T-helper 2 cell treated with Interferon-gamma antibody and Interleukin-4, amounts not matched to agents 5 μg/mL and 100 μg/mL, for 36 hours (primary cell): ENCODE measurements at places on chromosomes 6 and 20.

DNA sequence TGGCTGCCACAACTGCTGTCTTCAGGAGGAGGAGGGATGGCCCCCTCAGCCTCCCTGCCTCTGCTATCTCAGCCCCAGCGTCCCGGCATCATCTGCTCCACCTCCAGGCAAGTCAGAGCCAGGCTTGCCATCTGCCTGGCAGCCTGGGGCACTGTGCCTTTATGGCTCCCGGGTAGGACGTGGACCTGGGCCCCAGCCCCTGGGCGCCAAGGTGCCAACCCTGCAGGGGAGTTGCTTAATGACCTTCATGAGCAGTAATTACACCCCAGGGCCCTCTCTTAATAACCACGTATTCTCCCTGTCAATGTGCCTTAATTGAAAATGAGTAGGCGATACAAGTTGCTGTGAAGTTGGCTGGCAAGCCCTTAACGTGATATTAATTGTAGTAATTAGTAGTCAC is 122.1 kb upstream of the MLN start:
- no peak for DNase-seq
- H3K27ac ChIP-seq: no peak overlapping the region
- peaks cover 2% of the 10 kb centered on the region for H3K4me1 ChIP-seq
- peaks cover 10% of the 10 kb centered on the region for H3K27me3 ChIP-seq
- H3K4me3 ChIP-seq: no peak overlapping the region
- H3K36me3 ChIP-seq: no peaks in the 10 kb centered on the region

DNA sequence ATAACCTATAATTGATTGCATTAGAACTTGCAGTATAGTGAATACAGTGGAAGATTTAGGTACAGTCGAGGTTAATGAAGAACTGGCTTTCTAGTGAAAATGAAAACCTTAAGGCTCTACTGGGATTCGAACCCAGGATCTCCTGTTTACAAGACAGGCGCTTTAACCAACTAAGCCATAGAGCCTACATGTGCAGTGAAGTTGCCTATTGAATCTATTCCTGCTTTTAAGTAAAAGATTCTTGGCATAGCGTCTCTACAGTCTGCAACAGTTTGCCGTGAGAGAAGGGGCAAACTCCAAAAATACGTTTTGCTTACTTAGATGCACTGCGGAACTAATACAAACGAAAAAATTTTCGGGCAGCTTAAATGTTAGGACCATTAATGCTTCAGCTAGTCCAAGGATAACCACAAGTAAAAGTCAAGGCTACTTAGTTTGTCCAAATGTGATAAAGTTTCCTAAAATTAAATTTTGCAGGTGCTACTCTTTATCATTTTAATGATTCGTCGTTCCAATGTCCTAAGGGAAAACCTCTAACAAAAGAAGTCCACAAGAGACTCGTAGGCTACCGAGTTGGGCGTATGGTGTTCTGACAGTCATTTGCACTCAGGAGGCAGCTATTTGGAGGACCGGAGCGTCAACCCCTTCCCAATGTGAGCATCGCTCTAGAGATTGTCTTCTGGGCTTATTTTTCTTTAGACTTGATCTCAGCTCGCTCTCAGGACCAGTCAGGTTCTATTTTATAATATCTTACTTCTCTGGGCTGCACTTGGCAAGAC is 31.3 kb upstream of the ZSCAN23 start:
- H3K4me1 ChIP-seq: peaks cover 16% of the 10 kb centered on the region
- H3K27ac ChIP-seq: no peak overlapping the region
- peak overlapping the region; percentile 72 for H3K4me3 ChIP-seq
- DNase-seq: peak; percentile 10
- peaks cover 62% of the 10 kb centered on the region for H3K27me3 ChIP-seq

DNA sequence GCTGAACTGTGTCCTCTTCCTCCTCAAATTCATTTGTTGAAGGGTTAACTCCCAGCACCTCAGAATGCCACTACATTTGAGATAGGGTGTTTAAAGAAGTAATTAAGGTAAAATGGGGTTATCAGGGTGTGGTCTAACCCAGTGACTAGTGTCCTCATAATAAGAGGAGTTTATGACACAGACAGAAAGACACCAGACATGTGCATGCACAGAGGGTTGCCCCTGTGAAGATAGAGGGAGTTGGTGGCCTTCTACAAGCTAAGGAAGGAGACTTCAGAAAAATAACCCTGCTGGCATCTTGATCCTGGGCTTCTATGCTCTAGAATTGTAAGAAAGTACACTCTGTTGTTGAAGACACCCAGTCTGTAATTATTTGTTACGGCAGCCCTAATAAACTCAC is 24.9 kb upstream of the EDN1 start:
- H3K36me3 ChIP-seq: no peaks in the 10 kb centered on the region
- DNase-seq: no peak
- peaks cover 27% of the 10 kb centered on the region for H3K27me3 ChIP-seq
- peaks cover 15% of the 10 kb centered on the region for H3K4me1 ChIP-seq
- no peak overlapping the region for H3K27ac ChIP-seq

DNA sequence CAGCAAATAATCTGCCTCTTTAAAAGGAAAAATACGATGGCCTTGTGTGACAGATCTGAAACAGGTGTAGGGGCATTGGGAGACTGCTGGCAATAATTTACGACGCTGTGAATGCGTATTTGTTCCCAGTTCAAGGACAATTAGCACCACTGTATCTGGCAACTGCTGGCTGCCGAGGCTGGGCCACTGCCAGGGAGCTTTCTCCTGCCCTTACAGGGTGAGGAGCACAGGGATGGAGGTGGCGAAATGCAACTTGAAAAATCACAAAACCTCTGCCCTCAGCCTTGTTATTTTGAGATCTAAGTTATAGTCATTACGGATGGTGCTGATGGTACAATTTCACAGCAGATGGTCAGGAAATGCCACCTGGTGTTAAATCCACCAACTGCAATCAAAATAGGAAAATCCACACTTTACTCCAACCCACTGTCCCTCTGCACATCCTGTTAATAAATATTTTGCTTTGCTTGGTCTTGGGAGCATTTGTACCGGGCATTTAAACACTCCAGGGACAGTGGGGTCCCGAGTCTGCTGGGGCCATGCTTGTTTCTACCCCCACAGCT is 6.4 kb downstream of the MYLK4 start:
- peaks cover 36% of the 10 kb centered on the region for H3K27me3 ChIP-seq
- H3K36me3 ChIP-seq: no peaks in the 10 kb centered on the region
- H3K27ac ChIP-seq: no peak overlapping the region
- DNase-seq: no peak
- no peak overlapping the region for H3K4me3 ChIP-seq

DNA sequence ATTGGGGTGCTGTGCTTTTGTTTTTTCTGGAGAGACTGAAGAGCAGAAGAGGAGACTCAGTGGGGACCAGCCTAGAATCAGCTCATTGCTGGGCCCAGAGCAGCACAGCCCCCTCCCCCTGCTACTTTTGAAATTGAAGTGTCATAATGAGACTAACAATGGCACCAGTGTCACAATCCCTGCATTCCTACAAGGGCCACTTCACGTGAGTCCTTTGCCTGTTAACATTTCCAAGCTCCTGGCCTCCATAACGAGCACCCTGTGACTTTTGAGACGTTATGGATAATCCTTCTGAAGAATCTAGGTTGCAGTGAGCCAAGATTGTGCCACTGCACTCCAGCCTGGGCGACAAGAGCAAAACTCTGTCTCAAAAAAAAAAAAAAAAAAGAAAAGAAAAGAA is 41.7 kb downstream of the CNBD2 start:
- H3K36me3 ChIP-seq: no peaks in the 10 kb centered on the region
- no peaks in the 10 kb centered on the region for H3K27me3 ChIP-seq
- no peak overlapping the region for H3K27ac ChIP-seq
- H3K4me1 ChIP-seq: no peaks in the 10 kb centered on the region
- no peak for DNase-seq

DNA sequence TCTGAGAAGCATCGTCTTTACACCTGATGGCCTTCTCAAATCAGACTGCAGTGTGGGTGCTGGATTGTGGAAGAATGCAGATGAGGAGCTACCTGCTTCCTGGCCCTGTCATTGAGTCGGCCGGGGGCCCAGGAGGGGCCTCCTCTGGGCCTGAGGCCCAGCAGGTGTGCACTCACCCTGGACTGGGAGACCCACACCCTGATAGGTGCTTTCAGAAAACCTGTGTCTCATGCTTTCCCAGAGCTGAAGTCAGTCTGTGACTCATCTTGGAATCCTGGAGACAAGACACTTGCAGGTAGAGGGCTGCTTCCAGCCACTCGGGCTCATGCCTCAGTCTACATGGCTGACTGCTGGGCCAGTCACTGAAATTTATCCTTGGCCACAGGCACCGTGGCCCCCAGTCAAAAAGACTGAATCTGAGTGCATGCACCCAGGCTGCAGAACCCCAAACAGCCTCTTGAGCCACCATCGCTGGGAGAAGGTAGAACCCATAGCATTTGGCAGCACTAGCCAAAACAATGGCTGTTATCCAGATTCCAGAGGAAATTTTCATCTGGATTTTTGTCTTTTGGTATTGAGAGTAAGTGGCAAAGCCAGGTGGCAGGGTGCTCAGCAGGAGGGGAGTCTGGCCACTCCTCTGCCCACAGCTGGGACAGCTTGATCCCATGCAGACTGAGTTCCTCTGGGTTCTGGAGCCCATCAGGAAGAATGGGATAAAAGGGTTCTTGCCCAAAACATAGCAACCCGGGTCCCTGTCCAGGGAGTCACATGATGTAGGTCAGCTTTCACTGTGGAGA is 182.0 kb upstream of the CST7 start:
- no peaks in the 10 kb centered on the region for H3K36me3 ChIP-seq
- peaks cover 4% of the 10 kb centered on the region for H3K27me3 ChIP-seq
- no peak for DNase-seq
- no peaks in the 10 kb centered on the region for H3K4me1 ChIP-seq

GRCh38 chr6:85185977-85186376 is 263.9 kb upstream of the NT5E start:
- no peaks in the 10 kb centered on the region for H3K4me1 ChIP-seq
- H3K36me3 ChIP-seq: no peaks in the 10 kb centered on the region
- H3K27me3 ChIP-seq: no peaks in the 10 kb centered on the region

DNA sequence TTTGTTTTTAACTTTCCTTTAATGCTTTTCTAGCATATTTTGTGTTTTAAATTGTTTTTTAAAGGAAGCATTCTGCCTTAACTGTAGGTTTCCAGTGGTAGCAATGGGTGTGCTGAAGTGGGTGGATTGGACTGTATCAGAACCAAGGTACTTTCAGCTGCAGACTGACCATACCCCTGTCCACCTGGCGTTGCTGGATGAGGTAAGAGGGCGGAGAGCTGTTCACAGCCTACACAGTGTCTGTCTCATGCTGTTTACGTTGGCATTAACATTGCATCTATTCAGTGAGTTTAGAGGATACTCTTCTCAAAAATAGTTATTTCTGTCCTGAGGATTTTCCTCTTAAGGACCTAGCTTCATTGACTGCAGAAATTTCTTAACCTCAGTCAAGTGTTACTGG is 11.9 kb downstream of the NELFCD start:
- DNase-seq: no peak
- no peaks in the 10 kb centered on the region for H3K27me3 ChIP-seq
- no peak overlapping the region for H3K4me3 ChIP-seq

GRCh38 chr20:61052195-61052750 is 199.8 kb upstream of the CDH4 start:
- no peaks in the 10 kb centered on the region for H3K36me3 ChIP-seq
- H3K4me3 ChIP-seq: no peak overlapping the region
- no peaks in the 10 kb centered on the region for H3K27me3 ChIP-seq
- H3K27ac ChIP-seq: no peak overlapping the region
- DNase-seq: no peak
- H3K4me1 ChIP-seq: no peaks in the 10 kb centered on the region

GRCh38 chr20:41927655-41928054 is 309.5 kb upstream of the CHD6 start:
- peaks cover 6% of the 10 kb centered on the region for H3K27me3 ChIP-seq
- H3K4me3 ChIP-seq: no peak overlapping the region
- no peaks in the 10 kb centered on the region for H3K36me3 ChIP-seq
- no peaks in the 10 kb centered on the region for H3K4me1 ChIP-seq
- H3K27ac ChIP-seq: no peak overlapping the region
- no peak for DNase-seq

- H3K4me3 ChIP-seq: peak overlapping the region; percentile 92
- DNase-seq: no peak
- H3K27ac ChIP-seq: peak overlapping the region; percentile 77
- H3K4me1 ChIP-seq: peaks cover 17% of the 10 kb centered on the region
Measured at GRCh38 chr6:28729501-28730402, 194.0 kb downstream of the TRIM27 start.
